ENCODE measurements at places on chromosomes 2 and 18.

GRCh38 chr2:191666732-191667131 is 11.2 kb upstream of the NABP1 start:
- DNase-seq = no peak

GRCh38 chr2:162591403-162592083 is 247.0 kb downstream of the KCNH7 start:
- DNase-seq = no peak

- DNase-seq = no peak
Observed at GRCh38 chr2:11213090-11213638, 57.9 kb downstream of the SLC66A3 start.

DNA sequence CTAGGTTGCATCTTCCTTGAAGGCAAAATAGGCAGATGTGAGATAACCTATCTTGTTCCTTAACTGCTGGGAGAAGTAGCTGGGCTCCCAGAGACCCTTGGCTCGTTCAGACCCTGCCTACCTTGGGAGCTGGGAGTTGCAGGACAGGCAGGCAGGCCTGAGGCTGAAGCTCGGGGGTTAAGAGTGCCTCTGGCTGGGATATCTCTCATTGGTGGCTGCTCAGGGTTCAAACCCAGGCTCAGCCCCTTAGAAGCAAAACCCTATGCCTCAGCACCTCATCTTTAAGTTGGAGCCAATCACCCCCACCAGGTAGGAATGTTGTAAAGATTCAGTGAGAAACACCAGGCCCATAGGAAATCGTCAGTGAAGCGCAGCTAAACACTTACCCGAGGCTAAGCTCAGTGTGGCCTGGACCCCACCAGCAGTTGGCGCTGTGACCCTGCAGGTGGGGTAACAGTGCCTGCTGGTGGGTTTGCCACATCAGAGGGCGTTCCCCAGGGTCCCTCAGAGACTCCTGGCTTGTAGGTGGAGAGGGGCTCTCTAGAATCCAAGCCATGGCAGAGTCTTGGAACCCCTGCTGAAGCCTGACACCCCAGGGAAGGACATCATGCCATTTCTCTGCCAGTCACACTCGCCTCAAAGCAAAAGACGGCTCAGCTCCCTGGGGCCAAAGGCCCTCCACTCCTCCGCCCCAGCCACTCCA is 54.6 kb upstream of the GPR17 start:
- DNase-seq = peak; percentile 81

GRCh38 chr2:18119883-18120282 is 241.4 kb downstream of the KCNS3 start:
- DNase-seq = no peak

DNA sequence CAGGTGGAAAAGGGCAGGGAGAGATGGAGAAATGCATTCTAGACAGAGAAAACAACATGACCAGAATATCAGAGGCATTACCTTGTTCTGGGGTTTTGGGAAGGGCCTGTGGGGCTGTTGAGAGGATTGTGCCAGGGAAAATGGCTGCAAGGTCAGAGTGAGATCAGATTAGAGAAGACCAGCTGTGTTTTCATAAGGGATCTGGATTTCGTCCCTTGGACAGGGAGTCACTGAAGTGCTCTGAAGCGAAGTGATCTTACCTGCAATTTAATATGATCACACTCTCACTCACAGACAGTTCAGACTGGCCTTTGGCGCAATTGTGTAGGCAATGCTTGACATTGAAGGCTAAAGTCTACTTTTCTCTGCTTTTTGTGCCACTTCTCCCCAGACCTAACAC is 20.3 kb upstream of the REG3G start:
- DNase-seq = no peak

DNA sequence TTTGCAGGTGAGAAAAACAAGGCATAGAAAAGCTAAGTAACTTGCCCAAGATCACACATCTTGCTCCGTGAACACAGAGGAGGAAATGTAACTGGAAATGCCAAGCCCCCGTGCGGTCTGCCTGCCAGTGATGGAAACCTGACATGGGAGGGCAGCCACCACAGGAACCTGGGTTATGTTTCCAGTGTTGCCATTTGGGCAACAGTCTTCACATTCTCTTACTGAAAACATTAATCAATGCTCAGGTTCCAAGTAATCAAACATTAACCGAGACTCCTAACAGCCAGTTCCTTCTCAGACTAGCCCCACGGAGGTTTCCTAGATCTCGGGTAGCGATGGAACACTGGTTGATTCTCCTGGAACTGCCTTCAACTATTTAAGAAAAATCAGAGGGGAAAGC is 2.5 kb downstream of the TGFA start:
- no peak for DNase-seq

- no peak for DNase-seq
Observed at GRCh38 chr2:16252891-16253290, 312.5 kb downstream of the MYCN start.

GRCh38 chr2:168912901-168913369 is 11.8 kb downstream of the G6PC2 start:
- no peak for DNase-seq

DNA sequence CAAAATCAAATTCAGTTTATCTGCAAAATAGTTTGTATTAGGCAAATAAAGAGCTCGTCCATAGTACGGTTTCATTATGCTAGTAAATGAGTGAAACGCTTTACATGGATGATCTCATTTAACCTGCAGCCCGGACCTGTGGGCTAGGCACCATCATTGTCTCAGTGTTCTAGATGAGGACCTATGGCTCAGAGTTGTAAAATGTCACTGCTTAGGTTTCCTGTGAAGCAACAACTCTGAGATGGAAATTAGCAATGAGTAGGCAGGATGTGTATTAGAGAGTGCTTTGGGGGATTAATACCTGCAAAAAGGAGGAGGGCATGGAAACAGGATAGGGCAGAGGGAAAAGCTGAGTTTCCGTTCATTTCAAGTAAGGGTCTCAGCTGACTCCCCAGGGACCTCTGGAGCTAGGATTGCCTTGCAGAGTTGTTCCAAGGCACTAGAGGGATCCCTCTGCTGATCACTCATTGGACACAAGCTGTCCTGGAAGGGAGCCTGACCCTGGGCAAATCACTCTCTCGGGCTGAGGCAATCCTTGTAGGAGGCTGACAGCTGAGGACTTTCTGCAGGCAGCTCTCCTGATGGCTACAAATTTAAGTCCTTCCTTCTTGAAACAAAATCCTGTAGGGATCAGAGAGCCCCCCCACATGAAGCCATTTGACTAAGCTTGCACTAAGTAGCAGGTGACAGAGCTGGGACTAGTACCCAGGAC is 58.8 kb upstream of the SIX2 start:
- DNase-seq = no peak

DNA sequence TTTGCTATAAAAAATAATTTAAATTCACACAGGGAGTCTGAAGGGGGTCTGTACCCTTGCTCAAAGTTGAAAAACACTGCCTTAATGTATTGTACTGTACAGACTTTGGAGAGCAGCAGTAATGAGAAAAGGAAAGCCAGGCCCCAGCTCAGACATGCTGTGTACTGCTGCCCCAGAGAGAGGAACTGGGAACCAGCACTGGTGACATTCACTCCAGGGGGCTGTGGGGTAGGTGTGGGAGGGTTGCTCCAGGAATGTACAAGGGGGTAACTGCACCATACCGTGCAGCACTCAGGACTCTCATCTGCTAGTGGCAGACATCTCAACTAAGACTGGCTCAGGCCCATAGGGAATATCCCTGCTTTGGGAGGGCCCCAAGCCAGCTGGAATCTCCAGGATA is 146.0 kb upstream of the RMP24 start:
- DNase-seq = no peak

DNA sequence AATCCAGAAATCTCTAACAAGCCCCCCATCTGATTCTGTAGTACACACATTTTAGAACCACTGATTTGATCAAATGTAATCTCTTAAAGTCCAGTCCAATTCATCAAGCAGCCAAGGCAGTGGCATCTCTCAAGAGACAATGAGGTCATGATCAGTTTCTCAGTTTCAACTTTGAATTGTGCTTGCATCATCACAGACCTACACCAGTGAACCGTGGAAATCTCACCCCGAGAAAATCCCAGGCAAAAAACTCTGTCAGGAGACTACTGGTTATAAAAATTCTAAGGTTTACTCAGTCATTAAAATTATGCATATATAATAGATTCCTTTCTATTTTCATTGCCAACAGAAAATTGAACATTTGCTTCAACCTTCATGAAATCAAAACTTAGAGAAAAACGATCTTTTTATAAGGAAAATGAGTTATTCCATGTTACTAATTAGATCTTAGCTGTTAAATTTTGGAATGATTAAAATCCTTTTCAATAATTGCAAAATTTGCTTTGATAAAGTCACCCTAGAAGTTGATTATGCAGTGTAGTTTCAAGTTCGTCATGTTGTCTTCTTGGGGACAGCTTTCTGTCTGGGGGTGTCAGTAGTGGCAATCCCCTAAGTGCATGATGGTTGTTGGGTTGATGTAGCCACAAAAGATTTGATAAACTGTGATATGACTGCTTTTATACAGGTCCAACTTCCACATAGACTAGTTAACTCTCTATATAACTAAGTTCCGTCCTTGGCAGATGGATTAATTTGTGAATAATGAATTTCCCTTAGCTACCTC is 235.0 kb downstream of the CAMKMT start:
- DNase-seq = no peak

GRCh38 chr2:70959851-70960832 is 18.3 kb upstream of the ANKRD53 start:
- peak; percentile 44 for DNase-seq

- DNase-seq = no peak
Observed at GRCh38 chr18:42082415-42083234, 127.6 kb downstream of the PIK3C3 start.

DNA sequence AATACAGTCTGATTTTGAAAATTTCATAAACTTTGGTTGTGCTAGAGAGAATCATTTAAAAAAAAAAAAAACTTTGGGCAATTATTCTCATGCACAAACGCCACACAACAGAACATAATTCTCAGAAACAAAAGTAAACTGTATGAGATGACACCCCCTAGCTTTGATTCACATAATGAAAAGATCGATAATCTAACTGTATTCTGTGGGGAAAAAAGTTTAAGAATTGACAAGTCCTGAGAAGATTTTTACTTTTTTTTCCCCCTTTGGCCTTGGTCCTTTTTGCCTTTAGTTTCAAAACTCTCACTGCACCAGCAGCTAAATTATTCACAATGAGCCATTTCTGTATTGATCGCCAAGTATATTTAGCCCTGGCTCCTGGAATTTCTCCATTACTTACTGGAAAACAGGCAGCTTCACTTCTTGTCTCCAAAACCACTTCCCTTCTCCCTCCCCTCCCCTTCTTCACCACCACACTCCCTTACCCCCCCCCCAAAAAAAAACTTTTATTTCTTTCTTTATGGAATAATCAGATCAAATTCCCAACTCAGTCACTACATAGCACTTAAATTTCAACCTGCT is 2.0 kb downstream of the IKZF2 start:
- no peak for DNase-seq

- no peak for DNase-seq
Observed at GRCh38 chr2:15638720-15639119, 47.1 kb downstream of the DDX1 start.

Measured in upper lobe of right lung (tissue), 1 donor.